Peyer's patch (tissue), 4 donors: ENCODE measurements at places on chromosomes 5 and 9. TPM values are rescaled to one million over a fixed set of nuclear protein-coding genes. Genes with fewer than 3 reads are reported as not detected.

The CDX1 gene
- total RNA-seq, result 177 TPM

The NUDT2 gene
- total RNA-seq, result 14.7 TPM

The PCDHGA8 gene
- 2.5 TPM for total RNA-seq

The IER5L gene
- total RNA-seq, result 2.9 TPM

The DOCK8 gene
- 14.8 TPM for total RNA-seq

GRCh38 chr9:99069075-99069474 lies 35.8 kb upstream of the TGFBR1 start:
- H3K4me3 ChIP-seq, result no peak overlapping the region
- no peak for DNase-seq
- H3K4me1 ChIP-seq, result no peaks in the 10 kb centered on the region
- no peaks in the 10 kb centered on the region for H3K27me3 ChIP-seq
- no peaks in the 10 kb centered on the region for H3K36me3 ChIP-seq

DNA sequence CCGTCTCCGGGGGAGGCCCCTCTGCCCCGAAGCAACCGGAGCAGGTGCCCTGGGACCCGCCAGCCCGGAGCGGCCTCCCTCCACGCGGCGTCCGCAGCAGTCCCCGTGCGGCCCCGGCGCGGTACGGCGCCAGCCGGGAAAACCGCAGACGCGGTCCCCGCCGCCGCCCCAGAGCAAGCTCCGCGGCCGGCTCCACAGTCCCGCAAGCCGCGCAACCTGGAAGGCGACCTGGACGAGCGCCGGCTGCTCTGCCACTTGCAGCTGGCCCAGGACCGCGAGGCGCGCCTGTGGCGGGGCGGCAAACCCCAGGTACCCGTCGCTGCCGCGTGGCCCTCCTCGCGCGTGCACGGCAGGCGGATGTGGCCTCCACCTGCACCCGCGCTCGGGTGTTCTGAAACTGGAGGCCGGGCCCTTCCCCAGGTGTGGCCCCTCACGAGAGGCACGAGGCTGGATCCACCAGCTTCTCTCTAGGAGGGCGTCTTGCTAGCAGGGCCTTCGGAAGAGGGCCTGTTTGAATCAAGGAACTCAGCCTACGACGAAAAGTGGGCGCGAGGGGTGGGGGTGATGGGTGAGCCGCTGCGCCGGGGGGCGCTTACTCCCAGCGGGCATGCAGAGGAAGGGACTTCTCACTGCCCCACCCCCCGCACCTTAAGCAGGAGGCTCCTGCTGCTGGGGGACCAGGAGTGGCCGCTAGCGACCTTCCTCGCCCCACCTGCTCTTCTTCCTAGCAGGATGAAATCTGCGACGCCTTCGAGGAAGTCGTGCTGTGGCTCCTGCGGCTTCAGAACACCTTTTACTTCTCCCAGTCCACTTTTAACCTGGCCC lies 602 bp downstream of the CCNI2 start:
- no peaks in the 10 kb centered on the region for H3K36me3 ChIP-seq
- peak; percentile 70 for DNase-seq
- H3K27ac ChIP-seq, result peak overlapping the region; percentile 56
- peak overlapping the region; percentile 60 for H3K4me3 ChIP-seq
- H3K4me1 ChIP-seq, result no peaks in the 10 kb centered on the region
- no peaks in the 10 kb centered on the region for H3K27me3 ChIP-seq

DNA sequence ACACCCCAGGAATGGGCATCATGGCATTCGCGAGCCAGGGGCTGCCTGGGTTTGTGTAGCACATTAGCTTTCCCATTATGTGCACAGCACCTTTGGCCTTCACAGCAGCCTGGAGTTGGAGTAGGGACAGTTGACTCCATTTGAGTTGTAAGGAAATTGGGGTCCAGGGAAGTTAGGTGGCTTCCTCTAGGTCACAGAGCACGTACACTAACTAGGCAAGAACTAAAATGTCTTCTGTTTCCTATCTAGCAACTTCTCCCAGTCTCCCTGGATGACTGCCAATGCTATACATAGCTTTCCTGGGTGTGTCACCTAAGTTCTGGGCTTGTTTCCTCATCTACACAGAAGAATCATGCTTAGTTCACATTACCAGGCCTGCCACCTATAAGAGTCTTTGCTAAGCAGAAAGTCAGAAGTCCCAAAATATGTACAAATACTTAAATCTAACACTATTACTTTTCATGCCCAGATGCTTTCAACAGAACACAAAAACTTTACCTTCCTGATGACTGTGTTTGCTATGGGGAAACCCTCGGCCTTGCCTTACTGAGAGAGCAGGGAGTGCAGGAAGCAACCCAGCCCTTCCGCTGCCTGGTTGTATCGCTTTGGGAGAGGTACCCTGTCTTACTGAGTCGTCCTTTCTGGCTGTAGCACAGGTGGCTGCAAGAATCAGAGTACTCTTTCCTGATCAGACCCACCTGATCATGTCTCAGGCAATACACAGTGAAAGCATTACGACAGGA lies 12.0 kb downstream of the MACROH2A1 start:
- no peaks in the 10 kb centered on the region for H3K36me3 ChIP-seq
- H3K27ac ChIP-seq, result peak overlapping the region; percentile 84
- peaks cover 46% of the 10 kb centered on the region for H3K4me1 ChIP-seq
- no peaks in the 10 kb centered on the region for H3K27me3 ChIP-seq
- no peak overlapping the region for H3K4me3 ChIP-seq

DNA sequence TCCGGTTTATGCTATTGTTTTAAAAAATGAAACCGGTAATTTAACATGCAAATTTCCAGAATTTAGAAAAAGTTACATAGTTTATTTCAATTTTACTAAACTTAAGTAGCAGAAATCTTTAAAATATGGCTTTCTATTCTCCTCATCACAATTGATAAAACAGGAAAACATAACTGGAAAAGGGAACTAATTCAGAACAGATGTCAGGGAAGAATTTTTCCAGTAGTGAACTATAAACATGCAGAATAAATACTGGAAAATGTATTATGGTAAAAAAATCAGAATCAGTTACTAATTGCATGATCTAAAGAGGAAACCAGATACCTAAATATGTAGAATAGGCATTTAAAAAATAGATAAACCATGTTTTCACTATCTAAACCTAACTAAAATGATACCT lies 7.3 kb upstream of the NR4A3 start:
- no peak overlapping the region for H3K27ac ChIP-seq
- H3K4me1 ChIP-seq, result peaks cover 4% of the 10 kb centered on the region
- H3K27me3 ChIP-seq, result no peaks in the 10 kb centered on the region
- no peak for DNase-seq
- no peaks in the 10 kb centered on the region for H3K36me3 ChIP-seq
- H3K4me3 ChIP-seq, result no peak overlapping the region

DNA sequence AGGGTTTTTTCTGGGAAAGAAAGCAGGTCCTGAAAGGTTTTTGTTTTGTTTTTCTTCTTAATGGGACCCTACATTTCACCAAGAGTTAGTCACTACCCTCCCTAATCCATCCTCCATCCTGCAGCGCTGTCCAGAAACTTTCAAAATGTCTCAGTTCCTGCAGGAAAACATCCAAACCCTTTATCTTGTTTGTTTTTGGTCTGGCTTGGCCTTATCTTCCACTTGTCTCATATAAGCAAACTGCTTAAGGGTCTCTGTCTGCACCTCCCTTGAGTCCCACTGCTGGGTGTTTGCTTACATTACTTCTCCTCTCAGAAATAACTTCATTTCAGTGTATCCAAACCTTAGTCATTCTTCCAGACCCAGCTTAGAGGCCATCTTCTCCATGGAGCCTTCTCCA lies 11.0 kb upstream of the TRAF1 start:
- DNase-seq, result no peak
- H3K27ac ChIP-seq, result no peak overlapping the region
- H3K36me3 ChIP-seq, result no peaks in the 10 kb centered on the region
- H3K4me1 ChIP-seq, result peaks cover 14% of the 10 kb centered on the region
- H3K4me3 ChIP-seq, result no peak overlapping the region
- no peaks in the 10 kb centered on the region for H3K27me3 ChIP-seq

DNA sequence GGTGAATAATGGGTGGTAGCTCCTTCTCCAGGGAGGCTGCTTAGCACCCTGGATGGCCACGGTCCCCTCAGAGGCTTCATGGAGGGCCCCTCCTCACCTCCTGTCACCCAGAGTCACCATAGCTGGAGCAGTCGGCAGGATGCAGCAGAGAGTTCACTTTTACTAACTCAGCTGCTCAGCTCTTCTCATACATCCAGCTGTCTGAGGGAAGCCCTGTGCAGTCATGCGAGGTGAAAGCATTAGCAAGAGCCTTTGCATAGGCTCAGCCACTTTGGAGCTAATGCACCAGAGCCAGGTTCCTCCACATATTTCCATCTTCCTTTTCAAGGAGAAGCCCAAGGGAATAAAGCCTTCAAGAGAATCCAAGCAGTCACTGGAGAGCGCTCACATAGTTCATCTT lies 499.2 kb downstream of the BNC2 start:
- no peaks in the 10 kb centered on the region for H3K27me3 ChIP-seq
- no peaks in the 10 kb centered on the region for H3K4me1 ChIP-seq
- DNase-seq, result no peak
- no peak overlapping the region for H3K4me3 ChIP-seq

DNA sequence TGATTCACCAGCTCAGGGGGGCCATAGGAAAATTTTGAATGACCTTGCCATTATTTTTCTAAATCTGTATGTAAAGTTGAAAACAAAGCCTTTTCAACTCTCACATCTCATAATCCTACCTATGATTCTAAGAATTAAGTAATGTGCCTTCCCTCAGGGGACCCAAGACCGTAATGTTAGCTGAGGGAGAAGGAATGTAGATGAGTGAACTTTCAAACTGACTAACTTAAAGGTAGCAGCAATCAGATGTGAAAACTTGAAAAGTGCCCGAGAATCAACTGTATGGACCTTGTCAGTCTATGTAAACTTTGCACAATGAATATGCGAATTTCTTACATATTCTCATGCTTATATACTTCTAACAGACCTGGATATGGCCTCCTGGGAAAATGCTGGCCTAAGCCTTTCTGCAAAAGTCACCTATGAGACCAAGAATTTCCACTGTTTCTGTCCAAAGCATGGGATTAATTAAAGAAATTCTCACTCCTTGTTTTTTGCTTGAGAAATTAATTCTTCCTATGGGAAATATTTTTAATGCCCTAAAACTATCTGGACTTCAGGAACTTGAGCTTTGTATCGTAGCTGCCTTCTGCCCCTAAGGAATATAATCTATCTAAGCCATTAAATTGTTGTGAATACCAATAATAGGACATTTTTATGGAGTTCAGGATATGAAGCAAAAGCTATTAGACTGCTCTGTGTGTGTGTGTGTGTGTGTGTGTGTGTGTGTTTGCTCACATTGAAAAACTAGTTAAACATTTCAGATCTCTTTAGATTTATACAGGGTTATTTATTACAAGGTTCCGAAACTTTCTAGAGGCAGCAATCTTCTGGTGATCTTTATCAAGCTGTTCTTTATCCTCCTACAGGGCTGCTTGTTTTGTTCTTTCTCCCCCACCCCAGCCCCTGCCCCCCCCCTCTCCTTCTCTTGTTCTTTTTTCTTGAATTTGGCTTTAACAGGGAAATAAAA lies 169.1 kb upstream of the CLINT1 start:
- H3K36me3 ChIP-seq, result no peaks in the 10 kb centered on the region
- H3K4me3 ChIP-seq, result no peak overlapping the region
- H3K27me3 ChIP-seq, result no peaks in the 10 kb centered on the region
- H3K27ac ChIP-seq, result no peak overlapping the region

DNA sequence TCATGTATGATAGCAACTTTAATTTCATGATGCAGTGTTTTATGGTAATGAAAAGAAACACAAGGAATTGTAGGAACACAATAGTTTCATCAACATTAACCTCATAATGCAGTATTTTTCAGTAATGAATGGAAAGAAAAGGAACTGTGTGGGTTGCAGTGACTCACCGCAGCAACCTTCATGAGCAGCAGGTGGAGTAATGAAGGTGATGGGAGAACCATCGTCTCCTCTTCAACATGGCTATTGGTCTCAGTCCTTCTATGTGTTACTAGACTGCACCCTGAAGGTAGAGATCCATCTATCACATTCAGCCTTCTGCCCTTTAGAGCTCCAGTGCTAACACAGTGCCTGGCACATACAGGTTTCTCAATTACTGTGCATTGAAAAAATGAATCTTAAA lies 58.0 kb downstream of the TMEM215 start:
- H3K27me3 ChIP-seq, result no peaks in the 10 kb centered on the region
- DNase-seq, result no peak
- H3K27ac ChIP-seq, result no peak overlapping the region
- no peak overlapping the region for H3K4me3 ChIP-seq
- H3K4me1 ChIP-seq, result no peaks in the 10 kb centered on the region

DNA sequence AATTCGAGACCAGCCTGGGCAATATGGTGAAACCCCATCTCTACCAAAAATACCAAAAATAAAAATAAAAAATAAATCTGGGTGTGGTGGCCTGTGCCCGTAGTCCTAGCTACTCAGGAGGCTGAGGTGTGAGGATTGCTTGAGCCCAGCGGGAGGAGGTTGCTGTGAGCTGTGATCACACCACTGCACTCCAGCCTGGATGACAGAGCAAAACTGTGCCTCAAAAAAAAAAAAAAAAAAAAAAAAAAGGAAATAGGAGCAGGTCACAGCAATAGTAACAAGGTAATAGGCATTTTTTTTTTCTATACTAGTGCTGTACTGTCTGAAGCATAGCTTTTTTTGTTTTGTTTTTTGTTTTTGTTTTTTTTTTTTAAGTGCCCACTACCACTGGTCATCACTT lies 5.8 kb downstream of the LRRC70 start:
- no peaks in the 10 kb centered on the region for H3K27me3 ChIP-seq
- no peak overlapping the region for H3K4me3 ChIP-seq
- H3K4me1 ChIP-seq, result no peaks in the 10 kb centered on the region
- peaks cover 3% of the 10 kb centered on the region for H3K36me3 ChIP-seq
- H3K27ac ChIP-seq, result no peak overlapping the region

GRCh38 chr5:135577421-135577820 lies 1.4 kb downstream of the CXCL14 start:
- H3K27me3 ChIP-seq, result no peaks in the 10 kb centered on the region
- no peak for DNase-seq
- no peaks in the 10 kb centered on the region for H3K4me1 ChIP-seq
- no peaks in the 10 kb centered on the region for H3K36me3 ChIP-seq
- H3K4me3 ChIP-seq, result peak overlapping the region; percentile 45

DNA sequence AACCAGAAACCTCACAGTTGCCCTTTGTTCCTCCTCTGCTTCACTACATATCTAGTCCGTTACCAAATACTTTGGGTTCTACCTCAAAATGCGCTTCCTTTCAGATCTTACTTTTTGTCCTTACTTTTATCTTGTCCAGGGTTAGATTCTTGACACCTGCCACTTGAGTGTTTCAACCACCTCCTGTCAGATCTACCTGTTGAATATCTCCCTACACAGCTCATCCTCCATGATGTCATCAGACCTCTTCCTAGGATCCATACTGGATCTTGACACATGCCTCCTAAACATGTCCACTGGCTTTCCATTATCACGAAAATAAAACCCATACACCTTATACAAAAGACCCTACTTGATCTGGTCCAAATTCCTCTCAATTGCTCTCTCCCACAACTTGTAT lies 125.2 kb upstream of the SLC24A2 start:
- DNase-seq, result no peak
- H3K27me3 ChIP-seq, result no peaks in the 10 kb centered on the region
- H3K27ac ChIP-seq, result no peak overlapping the region
- H3K4me3 ChIP-seq, result no peak overlapping the region

- no peaks in the 10 kb centered on the region for H3K4me1 ChIP-seq
- no peak overlapping the region for H3K27ac ChIP-seq
- peaks cover 62% of the 10 kb centered on the region for H3K36me3 ChIP-seq
- H3K4me3 ChIP-seq, result no peak overlapping the region
These were observed 2.9 kb downstream of the RPL12 start for GRCh38 chr9:127448112-127448805.

- DNase-seq, result no peak
- H3K27me3 ChIP-seq, result no peaks in the 10 kb centered on the region
- no peak overlapping the region for H3K4me3 ChIP-seq
These were observed 29.9 kb downstream of the CETN3 start for GRCh38 chr5:90379652-90380051.
